EH (cell line): ENCODE measurements at places on chromosomes 4 and X.
A peak's percentile ranks its signal among the peaks of the same experiment; 100 is the strongest.

GRCh38 chr4:186712690-186713089 lies 11.0 kb downstream of the FAT1 start:
- DNase-seq, result peak; percentile 67

- DNase-seq, result no peak
Observed at GRCh38 chr4:38366997-38367396, 297.0 kb upstream of the KLF3 start.

DNA sequence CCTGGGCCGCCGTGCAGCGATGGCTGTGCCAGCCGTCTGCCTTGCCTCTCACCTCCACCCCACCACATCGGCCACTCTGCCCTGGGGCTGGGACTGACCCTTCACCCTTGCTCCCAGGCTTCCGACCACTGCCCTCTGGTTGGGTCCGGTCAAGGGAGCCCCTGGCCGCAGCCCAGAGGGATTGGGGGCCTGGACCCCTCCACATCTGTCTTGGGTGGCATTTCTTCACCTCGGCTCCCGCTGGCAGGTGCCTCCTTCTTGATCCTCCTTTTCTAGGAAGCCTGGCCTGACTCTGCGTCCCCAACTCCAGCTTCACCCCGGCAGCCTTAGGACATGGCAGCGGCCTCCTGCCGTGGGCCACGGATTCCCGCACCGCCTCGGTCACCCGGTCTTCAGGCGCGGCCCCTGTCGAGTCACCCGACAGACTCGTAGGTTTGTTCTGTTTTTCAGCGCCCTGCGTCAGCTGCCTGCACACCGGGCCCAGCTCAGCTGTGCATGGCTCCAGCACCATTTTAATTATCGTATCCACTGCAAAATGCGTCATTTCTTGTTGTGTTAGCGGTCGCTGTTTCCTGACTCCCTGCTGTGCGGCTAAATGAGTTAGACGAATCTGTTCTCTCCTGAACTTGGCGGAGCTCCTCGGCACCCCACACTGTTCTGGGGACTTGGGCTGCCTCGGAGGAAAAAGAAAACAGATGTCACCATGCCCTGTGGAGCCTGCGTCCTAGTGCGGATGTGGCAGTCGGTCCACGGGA lies 124.0 kb downstream of the FAM53A start:
- no peak for DNase-seq

- peak; percentile 82 for DNase-seq
Observed at GRCh38 chr4:101357751-101358150, 10.4 kb upstream of the PPP3CA start.

- DNase-seq, result peak; percentile 18
Observed at GRCh38 chr4:153618833-153619232, 65.2 kb upstream of the TLR2 start.

GRCh38 chr4:112036886-112037285 lies 108.4 kb upstream of the FAM241A start:
- peak; percentile 1 for DNase-seq

- DNase-seq, result no peak
Observed at GRCh38 chrX:149346306-149346705, 158.8 kb downstream of the IDS start.

GRCh38 chr4:32601848-32602247 lies 1881.7 kb downstream of the PCDH7 start:
- no peak for DNase-seq

DNA sequence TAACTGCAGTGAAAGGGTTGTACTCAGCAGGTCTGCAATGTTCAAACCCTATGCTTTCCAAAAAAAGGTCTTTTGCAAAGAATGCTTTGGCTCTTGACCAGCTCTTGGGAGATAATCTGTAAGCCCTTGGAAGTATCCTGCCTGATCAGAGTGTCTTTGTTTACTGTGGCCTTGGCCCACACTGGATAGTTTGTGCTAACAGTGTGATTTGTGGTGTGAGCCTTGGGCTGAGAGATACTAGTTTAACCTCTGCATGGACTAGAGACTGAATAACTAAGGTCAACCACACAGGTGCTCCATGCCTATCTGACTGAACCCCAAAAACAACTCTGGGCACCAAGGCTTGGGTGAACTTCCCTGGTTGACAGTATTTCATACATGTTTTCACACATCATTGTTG lies 3.6 kb upstream of the MAGED1 start:
- no peak for DNase-seq

- DNase-seq, result no peak
Observed at GRCh38 chr4:94225449-94225848, 17.8 kb downstream of the SMARCAD1 start.

- no peak for DNase-seq
Observed at GRCh38 chr4:169975838-169976796, 50.1 kb downstream of the MFAP3L start.

DNA sequence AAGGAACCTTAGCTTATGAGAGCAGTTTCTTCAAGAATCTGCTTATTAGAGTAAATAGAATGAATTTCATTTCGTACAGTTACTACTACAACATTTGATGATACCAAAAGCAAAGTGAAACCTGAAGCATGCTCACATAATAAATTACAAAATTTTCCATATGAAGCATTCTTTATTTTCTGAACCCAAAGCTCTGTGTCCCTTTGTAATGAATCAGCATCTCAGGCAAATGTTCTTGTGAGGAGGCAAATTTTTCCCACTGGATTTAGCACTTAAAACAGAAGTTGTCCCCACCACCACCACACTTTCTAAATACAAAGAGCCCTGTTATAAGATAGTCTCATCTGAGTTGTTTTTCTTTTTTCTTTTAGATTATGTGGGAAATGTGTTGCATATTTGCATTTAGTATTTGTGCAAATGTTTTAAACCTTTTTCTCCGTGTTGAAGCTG lies 70.7 kb upstream of the NFKB1 start:
- peak; percentile 18 for DNase-seq

GRCh38 chr4:42616572-42616971 lies 40.3 kb downstream of the ATP8A1 start:
- DNase-seq, result no peak

DNA sequence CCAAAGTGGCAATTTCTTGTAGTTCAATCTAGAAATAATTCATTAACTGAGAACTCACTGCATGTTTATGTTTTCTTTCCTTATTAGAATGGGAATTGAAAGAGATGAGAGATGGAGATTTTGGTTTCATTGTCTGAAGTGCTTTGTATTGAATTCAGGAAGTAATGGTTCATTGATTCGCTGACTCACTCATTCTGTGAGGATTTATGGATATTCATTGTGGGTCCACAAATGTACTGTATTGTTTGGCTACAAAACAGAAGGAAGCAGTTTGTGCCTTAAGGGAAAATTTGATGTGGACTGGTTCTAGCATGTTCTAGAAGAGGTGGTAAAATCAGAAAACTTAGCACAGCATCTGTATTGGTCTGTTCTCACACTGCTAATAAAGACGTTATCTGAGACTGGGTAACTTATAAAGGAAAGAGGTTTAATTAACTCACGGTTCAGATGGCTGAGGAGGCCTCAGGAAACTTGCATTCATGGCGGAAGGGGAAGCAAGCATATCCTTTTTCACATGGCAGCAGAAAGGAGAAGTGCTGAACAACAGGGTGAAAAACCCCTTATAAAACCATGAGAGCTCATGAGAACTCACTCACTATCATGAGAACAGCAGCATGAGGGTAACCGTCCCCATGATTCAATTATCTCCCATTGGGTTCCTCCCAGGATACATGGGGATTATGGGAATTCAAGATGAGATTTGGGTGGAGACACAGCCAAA lies 132.3 kb upstream of the VCX3A start:
- DNase-seq, result no peak

DNA sequence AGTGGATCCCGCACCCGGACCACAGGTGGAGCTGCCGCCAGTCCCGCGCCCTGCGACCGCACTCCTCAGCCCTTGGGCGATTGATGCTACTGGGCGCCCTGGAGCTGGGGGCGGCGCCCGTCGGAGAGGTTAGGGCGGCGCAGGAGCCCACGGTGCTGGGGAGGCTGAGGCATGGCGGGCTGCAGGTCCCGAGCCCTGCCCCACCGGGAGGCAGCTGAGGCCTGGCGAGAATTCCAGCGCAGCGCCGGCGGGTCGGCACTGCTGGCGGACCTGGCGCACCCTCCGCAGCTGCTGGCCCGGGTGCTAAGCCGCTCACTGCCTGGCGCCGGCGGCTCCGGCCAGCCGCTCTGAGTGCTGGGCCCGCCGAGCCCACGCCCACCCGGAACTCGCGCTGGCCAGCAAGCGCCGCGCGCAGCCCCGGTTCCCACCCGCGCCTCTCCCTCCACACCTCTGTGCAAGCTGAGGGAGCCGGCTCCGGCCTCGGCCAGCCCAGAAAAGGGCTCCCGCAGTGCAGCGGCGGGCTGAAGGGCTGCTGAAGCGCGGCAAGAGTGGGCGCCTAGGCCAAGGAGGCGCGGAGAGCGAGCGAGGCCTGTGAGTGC lies 1256.5 kb downstream of the STIM2 start:
- no peak for DNase-seq

DNA sequence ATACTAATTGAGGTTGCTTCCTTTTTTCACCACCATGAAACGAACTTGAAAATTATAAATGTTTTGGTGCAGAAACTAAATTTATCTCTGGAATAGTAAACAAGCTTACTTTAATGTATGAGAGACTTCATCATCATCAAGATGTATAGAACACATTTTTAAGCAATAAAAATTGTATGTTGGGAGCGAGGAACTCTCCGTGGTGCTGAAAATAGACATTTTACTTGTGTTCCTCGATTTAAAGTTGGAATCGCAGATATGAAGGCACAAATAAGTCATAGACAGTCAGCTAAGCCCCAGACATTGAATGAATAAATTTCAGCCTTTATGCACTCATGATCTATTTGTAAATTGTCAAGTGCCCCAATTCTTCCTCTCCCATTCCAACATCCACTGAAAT lies 310.7 kb downstream of the STK32B start:
- peak; percentile 46 for DNase-seq

- DNase-seq, result peak; percentile 52
Observed at GRCh38 chrX:78029663-78030062, 60.2 kb upstream of the PGAM4 start.

DNA sequence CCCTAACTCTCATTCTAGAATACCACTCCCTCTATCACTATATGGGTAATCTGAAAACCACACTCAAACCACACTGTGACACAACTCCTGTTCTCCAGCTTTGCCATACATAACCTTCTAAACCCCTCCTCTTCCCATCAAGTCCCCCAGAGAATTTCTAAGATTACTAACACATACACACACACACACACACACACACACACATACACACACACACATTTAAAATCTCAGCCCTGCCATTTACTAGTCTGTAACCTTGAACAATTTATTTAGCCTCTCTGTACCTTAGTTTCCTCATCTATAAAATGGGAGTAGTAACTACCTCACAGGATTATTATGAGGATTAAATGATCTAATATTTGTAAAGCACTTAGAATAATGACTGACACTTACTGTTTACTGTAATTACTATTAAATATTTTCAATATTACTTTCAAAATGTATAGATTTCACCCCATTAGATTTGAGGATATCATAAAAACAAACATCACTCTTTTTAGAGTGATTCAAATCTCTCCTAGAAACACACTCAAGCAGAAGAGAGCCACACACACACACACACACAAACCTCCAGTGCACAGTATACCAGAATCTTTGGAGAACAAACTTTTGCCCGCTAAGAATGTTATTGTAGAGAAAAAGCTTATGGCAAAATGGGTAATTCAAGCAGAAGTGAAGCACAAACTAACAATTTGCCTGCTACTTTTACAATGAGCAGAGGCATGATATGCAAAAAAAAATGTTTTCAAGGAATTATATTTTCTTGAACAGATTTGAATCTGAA lies 3.8 kb downstream of the ANKRD50 start:
- peak; percentile 43 for DNase-seq

GRCh38 chr4:155143512-155143911 lies 64.9 kb upstream of the NPY2R start:
- DNase-seq, result no peak
